CD4-positive, alpha-beta T cell (primary cell): ENCODE measurements at places on chromosomes 5 and 9. TPM values are rescaled to one million over a fixed set of nuclear protein-coding genes. Genes with fewer than 3 reads are reported as not detected.

MSX2 gene
- total RNA-seq, result 0.30 TPM

- no peaks in the 10 kb centered on the region for H3K4me1 ChIP-seq
- no peak for DNase-seq
- no peak overlapping the region for H3K27ac ChIP-seq
- no peak overlapping the region for H3K4me3 ChIP-seq
- no peaks in the 10 kb centered on the region for H3K27me3 ChIP-seq
These were observed 91.8 kb downstream of the EQTN start for GRCh38 chr9:27205198-27205597.

DNA sequence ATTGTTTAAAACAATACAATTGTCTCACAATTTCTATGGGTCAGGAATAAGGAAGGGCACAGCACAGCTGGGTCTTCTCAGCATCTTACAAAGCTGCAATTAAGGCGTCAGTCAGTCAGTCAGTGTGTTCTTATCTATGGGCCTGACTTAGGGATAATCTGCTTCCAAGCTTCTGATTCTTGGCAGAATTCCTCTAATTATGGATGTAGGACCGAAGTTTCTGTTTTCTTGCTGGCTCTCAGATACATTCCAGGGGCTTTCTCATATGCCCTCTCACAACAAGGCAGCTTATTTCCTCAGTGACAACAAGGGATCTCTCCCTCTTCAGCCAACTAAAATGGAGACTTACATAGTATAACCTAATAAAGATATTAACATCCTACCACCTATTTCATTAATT, 1925.3 kb upstream of the ACO1 start:
- no peaks in the 10 kb centered on the region for H3K27me3 ChIP-seq
- no peak for DNase-seq
- no peak overlapping the region for H3K4me3 ChIP-seq
- H3K36me3 ChIP-seq, result no peaks in the 10 kb centered on the region
- H3K4me1 ChIP-seq, result no peaks in the 10 kb centered on the region

- peak overlapping the region; percentile 77 for H3K27ac ChIP-seq
- no peaks in the 10 kb centered on the region for H3K27me3 ChIP-seq
- no peak for DNase-seq
- H3K36me3 ChIP-seq, result peaks cover 7% of the 10 kb centered on the region
These were observed 114.8 kb downstream of the RGS3 start for GRCh38 chr9:113578279-113578865.

SLC36A2 gene
- total RNA-seq, result not detected

GRCh38 chr9:131698618-131698985, 41.3 kb downstream of the RAPGEF1 start:
- no peaks in the 10 kb centered on the region for H3K27me3 ChIP-seq
- peaks cover 69% of the 10 kb centered on the region for H3K4me1 ChIP-seq
- no peaks in the 10 kb centered on the region for H3K36me3 ChIP-seq
- H3K27ac ChIP-seq, result no peak overlapping the region

DNA sequence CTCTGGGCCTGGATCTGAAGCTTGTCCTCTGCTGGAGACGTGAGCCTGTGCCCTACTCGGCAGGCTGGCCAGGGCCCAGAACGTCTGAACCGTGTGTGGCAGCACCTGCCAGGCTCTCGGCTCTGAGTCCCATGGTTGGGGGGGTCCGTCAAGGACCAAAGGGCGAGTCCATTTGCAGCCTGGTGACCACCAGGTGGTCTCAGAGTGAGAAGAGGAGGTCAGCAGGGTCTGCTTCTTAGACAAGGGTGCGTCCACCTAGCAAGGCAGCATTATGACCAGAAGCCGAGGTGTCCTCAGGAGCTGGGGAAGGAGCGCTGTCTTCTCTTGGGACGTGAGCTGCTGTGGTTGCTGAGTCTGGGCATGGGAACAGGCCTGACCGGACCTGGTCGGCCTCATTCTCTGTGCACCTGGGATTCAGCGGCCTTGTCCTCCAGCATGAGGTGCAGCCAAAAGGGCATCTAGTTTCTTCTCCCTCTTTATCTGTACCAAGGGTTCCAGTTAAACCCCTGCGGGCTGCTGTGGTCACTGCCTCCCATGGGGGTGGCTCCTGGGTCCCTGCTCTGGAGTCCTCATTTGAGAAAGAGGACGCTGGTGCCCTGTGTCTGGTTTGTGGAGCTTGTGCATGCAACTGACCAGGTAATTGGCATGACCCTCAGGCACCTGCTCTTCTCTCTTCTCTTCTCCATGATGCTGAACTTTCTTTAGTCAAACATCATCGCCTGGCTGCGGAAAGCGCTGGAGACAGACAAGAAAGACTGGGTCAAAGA, 14.4 kb downstream of the EXOC3 start:
- no peaks in the 10 kb centered on the region for H3K27me3 ChIP-seq
- no peak overlapping the region for H3K4me3 ChIP-seq
- H3K27ac ChIP-seq, result no peak overlapping the region
- H3K36me3 ChIP-seq, result peaks cover 92% of the 10 kb centered on the region
- DNase-seq, result no peak

ACTBL2 gene
- total RNA-seq, result not detected

DNA sequence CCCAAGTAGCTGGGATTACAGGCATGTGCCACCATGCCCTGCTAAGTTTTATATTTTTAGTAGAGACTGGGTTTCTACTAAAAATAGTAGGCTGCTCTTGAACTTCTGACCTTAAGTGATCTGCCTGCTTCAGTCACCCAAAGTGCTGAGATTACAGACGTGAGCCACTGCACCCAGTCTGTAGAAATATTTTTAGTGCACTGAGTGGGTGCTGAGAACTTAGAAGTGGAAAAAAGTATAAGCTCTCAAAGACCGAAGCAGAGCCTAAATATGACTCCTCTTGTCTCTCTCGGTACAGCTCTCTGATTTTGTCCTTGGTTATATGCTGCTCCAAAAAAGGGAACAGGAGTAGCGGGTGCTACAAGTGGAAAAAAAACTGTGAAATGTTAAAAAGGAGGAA, 353.8 kb upstream of the IZUMO3 start:
- H3K36me3 ChIP-seq, result no peaks in the 10 kb centered on the region
- no peak overlapping the region for H3K4me3 ChIP-seq
- no peak for DNase-seq
- H3K27me3 ChIP-seq, result no peaks in the 10 kb centered on the region

FGF10 gene
- total RNA-seq, result not detected

DNA sequence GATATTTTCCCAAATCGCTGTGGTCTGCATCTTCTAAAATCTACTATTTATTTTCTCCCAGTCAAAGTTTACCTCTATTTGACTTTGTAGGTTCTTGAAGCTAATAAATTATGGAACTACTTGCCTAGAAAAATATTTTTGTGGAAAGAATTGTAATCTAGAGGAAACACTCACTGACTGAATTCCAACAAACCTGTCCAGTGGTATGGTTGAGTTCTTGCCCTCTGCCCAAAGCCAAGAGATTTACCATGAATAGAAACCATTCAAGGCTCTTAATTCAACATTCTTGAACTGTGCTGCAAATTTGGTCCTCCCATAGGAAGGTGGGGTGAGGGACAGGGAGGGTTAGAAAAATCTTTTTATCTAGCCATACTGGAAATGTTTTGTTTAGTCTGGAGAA, 233.9 kb upstream of the MAP3K1 start:
- H3K36me3 ChIP-seq, result no peaks in the 10 kb centered on the region
- H3K27ac ChIP-seq, result no peak overlapping the region
- no peak for DNase-seq
- H3K4me3 ChIP-seq, result no peak overlapping the region

DNA sequence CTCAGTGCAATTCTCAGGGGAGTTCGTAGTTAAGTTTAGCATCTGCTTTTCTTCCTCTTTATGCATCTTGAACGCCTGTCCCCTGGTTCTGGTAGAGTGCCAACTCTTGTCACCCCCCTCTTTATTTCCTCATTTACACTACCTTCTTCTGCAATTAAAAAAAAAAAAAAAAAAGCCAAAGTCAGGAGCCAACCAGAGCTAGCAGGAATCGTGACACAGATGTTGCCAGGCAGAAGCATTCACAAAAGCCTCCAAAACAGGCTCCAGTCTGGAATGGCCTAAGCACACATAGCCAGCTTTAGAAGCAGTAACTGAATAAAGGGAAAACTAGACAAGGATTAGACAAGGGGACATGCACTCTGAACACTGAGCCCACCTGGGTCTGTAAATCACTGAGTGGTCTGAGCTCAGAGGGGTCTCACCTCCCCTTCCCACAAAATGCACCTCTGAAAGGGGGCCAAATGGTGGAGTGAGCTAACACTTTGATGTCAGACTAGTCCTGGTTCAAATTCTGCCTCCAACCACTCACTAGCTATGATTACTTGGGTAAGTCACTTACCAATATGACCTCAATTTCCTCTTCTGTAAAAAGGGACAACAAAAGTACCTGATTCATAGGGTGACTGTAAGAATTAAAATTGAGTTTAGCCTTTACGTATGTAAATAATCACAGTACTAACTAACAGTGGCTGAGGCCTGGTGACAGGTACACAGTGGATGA, 2.0 kb downstream of the CD74 start:
- peak overlapping the region; percentile 97 for H3K4me3 ChIP-seq
- peaks cover 24% of the 10 kb centered on the region for H3K36me3 ChIP-seq
- peak overlapping the region; percentile 94 for H3K27ac ChIP-seq
- H3K4me1 ChIP-seq, result peaks cover 65% of the 10 kb centered on the region
- peak; percentile 43 for DNase-seq
- H3K27me3 ChIP-seq, result no peaks in the 10 kb centered on the region

DNA sequence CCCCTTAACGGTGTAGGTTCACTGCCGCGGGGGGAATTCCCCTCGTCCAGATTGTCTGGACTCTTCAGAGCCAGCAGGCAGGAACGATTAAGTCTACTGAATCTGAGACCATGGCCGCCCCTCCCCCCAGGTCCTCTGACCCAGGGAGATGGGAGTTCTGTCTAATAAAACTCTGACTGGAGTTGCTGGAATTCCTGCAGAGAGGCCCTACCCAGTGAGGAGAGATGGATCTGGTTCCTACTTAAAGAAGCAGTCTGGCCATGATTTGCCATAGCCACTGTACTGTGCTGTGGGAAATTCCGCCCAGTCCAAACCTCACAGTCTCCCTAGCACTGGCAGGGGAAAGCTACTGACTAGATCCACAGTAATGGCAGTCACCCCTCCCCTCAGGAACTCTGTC, 237.7 kb upstream of the RASA1 start:
- H3K4me1 ChIP-seq, result peaks cover 4% of the 10 kb centered on the region
- no peak for DNase-seq
- no peaks in the 10 kb centered on the region for H3K36me3 ChIP-seq
- H3K4me3 ChIP-seq, result no peak overlapping the region
- H3K27ac ChIP-seq, result no peak overlapping the region

CTNND2 gene
- 0.20 TPM for total RNA-seq

DNA sequence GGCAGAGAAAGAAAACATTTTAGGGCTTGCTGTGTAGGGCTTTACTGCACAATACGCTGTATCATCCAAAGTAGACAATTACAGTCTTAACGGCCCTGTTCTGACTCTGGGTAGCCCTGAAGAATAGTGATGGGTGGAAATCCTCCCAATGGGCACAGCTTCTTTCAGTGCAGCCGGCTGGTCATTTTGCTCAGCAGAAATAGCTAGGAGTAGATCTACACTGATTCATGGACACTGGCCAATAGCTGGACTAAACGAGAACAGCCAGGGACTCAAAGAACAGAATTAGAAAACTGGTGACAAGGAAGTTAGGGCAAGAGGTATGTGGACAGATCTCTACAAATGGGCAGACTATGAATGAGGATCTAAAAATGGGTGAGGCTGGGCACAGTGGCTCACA, 69.3 kb downstream of the IARS1 start:
- DNase-seq, result no peak
- H3K36me3 ChIP-seq, result peaks cover 68% of the 10 kb centered on the region
- no peaks in the 10 kb centered on the region for H3K4me1 ChIP-seq
- H3K27ac ChIP-seq, result no peak overlapping the region
- no peaks in the 10 kb centered on the region for H3K27me3 ChIP-seq

GRCh38 chr9:20604562-20604961, 17.7 kb downstream of the MLLT3 start:
- H3K27me3 ChIP-seq, result no peaks in the 10 kb centered on the region
- no peaks in the 10 kb centered on the region for H3K36me3 ChIP-seq
- no peak overlapping the region for H3K4me3 ChIP-seq
- H3K27ac ChIP-seq, result no peak overlapping the region
- DNase-seq, result peak; percentile 28

EGFLAM gene
- not detected for total RNA-seq

OR5C1 gene
- total RNA-seq, result not detected

LECT2 gene
- total RNA-seq, result not detected

DNA sequence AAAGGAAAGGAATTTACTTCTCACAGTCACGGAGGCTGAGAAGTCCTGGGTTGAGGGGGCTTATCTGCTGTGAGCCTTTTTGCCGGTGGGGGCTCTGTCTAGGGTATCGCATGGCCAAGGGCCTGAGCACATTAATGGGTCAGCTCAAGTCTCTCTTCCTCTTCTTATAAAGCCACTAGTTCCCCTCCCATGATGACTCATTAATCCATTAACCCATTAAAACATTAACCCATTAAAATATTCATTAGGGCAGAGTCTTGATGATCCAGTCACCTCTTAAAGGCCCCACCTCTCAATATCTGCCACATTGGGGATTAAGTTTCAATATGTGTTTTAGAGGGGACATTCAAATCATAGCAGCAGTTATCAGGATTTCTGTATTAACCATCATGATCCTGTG, 406.3 kb downstream of the SPOCK1 start:
- no peaks in the 10 kb centered on the region for H3K4me1 ChIP-seq
- DNase-seq, result no peak
- H3K4me3 ChIP-seq, result no peak overlapping the region
- H3K36me3 ChIP-seq, result no peaks in the 10 kb centered on the region
- no peak overlapping the region for H3K27ac ChIP-seq

DNA sequence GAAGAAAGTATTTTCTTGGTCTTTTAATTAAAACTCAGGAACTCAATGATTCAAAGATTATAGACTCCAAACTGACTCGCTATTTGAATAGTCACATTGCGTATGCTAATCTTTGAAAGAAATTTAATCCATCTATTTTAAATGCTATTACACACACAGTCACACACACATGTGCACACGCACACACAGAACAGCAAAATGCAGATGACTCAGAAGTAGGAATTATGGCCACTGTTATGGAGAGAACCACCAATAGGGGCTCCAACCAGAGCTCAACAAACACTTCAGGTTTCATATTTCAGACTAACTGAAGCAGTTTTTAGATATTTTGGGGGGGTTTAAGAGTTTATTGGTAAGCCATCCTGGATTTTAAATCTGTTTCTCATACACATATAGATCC, 1917.9 kb downstream of the EFNA5 start:
- no peaks in the 10 kb centered on the region for H3K4me1 ChIP-seq
- DNase-seq, result no peak
- H3K27me3 ChIP-seq, result no peaks in the 10 kb centered on the region
- no peak overlapping the region for H3K27ac ChIP-seq
- no peaks in the 10 kb centered on the region for H3K36me3 ChIP-seq
